ENCODE measurements at places on chromosomes 11 and 22.

GRCh38 chr11:85869781-85870180 is 14.6 kb downstream of the CCDC83 start:
- no peak for DNase-seq

DNA sequence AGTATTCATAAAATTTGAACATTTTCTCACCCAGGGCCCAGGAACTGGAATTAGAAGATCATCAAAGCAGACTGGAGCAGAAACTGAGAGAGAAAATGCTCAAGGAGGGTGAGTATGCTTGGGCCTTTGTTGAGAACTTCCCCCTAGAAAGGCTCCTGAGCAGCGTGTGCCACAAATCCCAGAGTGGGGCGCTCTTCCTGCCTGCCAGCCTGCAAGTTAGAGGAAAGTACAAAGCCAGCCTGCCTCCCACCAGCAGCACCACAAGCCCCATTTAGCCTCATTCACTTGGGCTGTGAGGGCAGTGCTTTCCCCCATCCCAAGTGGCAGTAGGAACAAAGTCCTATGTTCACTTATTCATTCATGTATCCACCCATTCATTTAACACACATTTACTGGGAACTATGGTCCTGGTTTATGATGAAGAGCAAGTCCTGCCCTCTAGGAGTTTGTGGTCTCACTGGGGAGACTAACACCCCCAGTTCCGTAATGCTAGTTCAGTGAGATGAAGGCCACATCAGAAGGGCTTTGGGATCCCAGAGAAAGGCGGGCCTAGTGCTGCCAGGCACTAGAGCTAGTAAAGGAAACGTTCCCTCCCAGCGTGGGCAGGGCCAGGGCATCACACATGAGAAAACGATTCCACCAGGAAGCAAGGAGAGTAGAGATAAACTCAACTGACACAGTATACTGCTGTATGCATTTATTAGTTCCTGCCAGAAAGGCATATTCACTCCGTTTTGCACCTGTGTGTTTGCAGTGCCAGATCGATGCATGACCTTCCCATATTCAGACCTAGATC is 22.4 kb upstream of the PARVA start:
- DNase-seq: no peak

DNA sequence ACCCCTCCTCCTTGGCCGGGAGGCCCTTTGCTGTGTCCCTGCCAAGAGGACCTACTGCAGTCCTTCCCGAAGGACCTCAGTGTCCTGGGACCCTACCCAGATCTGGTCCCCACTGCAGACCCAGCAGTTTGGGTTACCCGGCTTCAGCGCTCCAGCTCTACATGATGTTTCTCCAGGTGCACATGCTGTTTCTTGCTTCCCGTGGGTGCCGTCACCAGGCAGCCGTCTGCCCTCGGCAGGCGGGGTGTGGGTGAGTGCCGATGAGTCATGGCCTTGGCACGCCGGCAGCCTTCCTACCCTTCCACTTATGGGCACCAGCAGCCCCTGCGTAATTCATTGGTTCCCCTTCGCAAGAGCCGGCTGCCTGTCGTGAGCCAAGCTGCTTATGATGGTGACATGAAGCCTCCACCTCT is 101.8 kb downstream of the BCR start:
- no peak for DNase-seq

GRCh38 chr11:121958971-121959325 is 157.1 kb downstream of the BLID start:
- no peak for DNase-seq

- peak; percentile 11 for DNase-seq
Observed at GRCh38 chr11:124041254-124041653, at the start of gene OR10G7. OR10G7 (minus strand) TSS chr11:124041325; CDS start chr11:124039001, 2,324 bp downstream.

- DNase-seq: peak; percentile 44
Observed at GRCh38 chr11:130671801-130672700, 223.6 kb downstream of the ADAMTS15 start.

DNA sequence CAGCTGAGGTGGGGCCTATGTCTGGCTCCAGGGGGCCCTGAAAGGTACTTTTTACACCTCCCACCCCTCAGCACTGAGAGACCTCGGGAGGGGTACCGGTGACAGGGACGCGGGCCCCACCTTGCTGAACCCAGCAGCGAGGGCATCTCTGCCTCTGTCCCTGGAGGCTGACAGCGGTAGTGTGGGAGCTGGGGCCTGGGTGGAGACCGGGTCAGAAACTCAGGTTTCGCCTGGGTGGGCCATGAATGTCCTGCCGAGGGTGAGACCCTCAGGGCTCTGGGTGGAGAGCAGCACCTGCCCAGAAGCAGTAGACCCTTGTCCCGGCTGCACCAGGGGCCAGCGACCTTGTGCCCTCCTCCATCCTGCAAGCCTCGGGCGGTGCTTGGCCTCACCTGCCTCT is 22.2 kb downstream of the PTDSS2 start:
- peak; percentile 44 for DNase-seq

GRCh38 chr11:79440571-79441460 is at the start of gene TENM4:
TENM4 (minus strand) TSS chr11:79441030; CDS start chr11:79069944, 371,086 bp downstream.
- DNase-seq: peak; percentile 86

DNA sequence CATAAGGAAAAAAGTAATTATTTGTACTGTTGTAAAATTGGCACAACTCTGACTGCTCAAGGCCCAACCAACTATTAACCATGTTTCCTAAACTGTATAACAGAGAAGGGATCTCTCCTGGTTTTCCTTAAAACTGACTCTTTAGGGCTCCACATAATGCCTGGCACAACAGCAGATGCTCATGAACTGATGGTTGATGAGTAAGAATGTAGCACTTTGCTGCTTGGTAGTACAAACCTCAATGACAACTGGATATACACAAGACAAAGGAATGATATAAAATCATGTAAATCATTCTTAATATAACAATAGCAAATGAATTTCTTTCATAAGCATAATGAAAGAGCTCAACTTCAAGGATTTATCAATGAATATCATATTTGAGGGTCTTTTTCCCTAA is 11.7 kb downstream of the MSANTD2 start:
- DNase-seq: no peak

DNA sequence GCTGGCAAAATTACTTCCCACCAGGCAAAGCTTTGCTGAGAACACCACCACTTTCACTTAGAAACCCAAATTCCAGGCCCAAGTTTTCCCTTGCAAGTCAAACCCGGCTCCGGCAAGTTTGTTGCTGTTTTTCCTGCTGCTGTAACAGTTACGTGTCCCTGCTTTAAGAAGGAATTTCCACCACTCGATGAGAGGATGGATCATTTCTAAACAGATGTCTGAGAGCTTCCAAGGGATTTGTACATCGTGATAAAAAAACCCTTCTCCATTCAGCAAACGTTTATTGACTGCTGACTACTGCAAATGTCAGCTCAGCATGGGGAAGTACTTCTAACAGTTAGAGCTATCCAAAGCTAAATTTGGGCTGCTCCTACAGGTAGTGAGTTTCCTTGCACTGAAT is 19.7 kb downstream of the P2RX3 start:
- no peak for DNase-seq

GRCh38 chr11:44300844-44301563 is 8.9 kb downstream of the ALX4 start:
- no peak for DNase-seq

DNA sequence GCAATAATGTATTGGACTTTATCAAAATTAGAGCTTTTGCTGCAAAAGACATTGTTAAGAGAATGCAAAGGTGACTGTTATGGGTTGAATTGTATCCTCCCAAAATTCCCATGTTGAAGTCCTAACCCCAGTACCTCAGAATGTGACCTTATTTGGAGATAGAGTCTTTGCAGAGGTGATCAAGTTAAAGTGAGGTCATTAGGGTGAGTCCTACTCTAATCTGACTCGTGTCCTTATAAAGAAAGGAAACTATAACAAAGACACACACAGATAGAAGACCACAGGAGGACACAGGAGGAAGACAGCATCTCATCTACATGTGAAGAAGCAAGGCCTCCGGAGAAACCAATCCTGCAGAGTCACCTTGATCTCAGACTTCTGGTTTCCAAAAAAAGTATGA is 1011.2 kb downstream of the TBC1D22A start:
- DNase-seq: no peak

Data from SK-N-SH (cell line).